ENCODE measurements at places on chromosomes 12 and 14. TPM values are rescaled to one million over a fixed set of nuclear protein-coding genes. Genes with fewer than 3 reads are reported as not detected.

The CALM1 gene
- 1,162 TPM for total RNA-seq

The SYT1 gene
- 0.51 TPM for total RNA-seq

GRCh38 chr14:45065540-45065939, 18.4 kb upstream of the PRPF39 start:
- DNase-seq: no peak

DNA sequence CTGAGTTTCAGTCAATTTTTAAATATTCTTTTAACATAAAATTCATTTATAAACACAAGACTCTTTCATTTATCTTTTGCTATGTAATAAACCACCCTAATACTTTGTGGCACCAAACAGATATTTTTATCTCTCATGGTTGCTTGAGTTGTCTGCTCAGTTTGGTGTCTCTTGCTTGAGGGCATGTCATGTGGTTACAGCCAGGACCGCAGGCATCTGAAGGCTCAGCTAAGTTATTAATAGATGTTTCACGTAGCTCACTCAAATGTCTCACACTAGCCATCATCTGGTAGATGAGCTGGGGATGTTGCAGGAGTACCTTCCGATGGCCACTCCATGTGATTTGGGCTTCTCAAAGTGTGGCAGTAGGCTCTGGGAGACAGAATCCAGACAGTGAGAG, 597.8 kb downstream of the ETNK1 start:
- no peak for DNase-seq

DNA sequence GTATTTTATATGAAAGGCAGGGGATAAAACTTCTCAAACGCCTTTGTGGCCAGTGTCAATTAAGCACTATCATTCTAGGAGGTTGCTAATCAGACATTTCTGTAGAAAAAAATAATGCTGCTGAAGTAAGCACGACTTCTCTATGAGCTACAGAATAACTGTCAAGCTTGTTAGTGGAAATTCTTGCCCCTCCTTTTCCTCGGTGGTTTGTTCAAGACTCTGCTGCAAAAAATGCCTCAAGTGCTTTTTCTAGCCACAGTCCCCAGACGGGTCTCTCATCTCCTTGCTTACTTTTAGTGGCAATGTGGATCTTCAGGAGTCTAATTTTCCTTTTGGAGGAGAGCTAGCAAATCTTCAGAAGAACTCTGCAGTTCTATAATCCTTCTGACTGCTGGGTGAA, 452.0 kb downstream of the FUT8 start:
- no peak for DNase-seq

DNA sequence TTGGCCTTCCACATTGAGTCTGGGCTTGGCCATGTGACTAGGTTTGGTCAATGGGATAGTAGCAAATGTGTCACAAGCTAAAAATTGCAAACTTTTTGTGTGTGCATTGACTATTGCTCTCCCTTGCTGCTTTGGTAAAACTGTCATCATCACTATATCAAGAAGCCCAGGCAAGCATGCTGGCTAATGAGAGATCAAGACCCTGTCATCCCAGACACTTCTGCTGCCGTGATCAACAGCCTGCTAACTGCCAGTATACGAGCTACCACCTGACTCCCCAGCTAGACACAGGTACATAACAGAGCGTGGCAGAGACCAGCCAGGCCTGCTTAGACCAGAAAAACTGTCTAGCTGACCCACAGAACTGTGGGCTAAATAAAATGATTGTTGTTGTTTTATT, 456.7 kb upstream of the DCN start:
- DNase-seq: no peak

DNA sequence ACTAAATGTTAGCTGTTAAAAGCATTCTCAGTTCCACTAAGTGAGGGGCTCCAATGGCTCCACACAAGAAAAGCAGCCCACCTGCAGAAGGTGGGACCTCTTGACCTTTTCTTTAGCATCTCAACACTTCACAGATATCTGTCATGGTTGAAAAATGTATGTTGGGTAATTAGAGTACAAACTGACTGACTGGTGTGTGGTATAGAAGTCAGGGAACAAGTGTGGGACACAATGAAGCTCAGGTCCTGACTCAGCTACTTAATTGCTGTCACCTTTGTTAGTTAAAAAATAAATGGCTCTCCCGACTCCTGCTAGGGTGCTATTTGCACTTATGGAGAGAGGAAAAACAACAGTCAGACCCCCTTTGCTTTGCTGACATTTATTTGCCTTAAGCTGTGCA, 299.0 kb downstream of the TTC6 start:
- no peak for DNase-seq

GRCh38 chr12:114192013-114192412, 213.9 kb downstream of the TBX5 start:
- DNase-seq: no peak

DNA sequence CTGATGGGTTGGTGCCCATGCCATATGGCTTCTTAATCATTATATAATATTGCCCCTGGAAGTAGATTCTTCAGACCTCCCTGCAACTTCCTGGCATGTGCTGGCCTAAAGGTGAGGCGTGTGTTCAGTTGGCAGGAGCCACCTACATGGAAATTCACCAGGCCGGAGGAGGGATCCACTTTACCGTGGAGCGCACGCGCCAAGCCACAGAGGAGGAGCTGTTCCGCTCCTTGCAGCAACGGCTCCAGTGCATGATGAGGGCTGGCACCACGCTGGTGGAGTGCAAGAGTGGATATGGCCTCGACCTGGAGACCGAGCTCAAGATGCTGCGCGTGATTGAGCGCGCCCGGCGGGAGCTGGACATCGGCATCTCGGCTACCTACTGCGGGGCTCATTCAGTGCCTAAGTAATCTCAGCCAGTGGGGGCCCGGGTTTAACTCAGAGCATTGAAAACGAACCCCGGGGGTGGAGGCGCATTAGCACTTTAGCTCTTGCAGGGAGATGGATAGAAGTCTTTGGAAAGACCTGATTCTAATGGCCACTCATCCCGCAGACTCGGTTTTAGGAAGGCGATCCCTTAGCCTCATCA, 13.5 kb downstream of the AMDHD1 start:
- DNase-seq: no peak
